Activated T-helper 1 cell treated with Interleukin-2 at 50 U/mL for 16 hours (primary cell): ENCODE measurements at places on chromosomes 11 and 22.

DNA sequence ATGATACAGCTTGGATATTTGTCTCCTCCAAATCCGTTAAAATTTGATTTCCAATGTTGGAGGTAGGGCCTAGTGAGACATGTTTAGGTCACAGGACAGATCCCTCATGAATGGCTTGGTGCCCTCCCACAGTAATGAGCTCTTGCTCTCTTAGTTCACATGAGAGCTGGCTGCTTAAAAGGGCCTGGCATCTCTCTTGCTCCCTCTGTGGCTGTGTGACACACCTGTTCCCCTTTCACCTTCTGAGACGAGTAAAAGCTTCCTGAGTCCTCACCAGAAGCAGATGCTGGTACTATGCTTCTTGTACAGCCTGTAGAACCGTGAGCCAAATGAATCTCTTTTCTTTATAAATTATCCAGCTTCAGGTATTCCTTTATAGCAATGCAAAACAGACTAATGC is 3.5 kb downstream of the VPS37C start:
- DNase-seq, result no peak

GRCh38 chr11:19677381-19678080 is 35.1 kb upstream of the NAV2 start:
- DNase-seq, result no peak

DNA sequence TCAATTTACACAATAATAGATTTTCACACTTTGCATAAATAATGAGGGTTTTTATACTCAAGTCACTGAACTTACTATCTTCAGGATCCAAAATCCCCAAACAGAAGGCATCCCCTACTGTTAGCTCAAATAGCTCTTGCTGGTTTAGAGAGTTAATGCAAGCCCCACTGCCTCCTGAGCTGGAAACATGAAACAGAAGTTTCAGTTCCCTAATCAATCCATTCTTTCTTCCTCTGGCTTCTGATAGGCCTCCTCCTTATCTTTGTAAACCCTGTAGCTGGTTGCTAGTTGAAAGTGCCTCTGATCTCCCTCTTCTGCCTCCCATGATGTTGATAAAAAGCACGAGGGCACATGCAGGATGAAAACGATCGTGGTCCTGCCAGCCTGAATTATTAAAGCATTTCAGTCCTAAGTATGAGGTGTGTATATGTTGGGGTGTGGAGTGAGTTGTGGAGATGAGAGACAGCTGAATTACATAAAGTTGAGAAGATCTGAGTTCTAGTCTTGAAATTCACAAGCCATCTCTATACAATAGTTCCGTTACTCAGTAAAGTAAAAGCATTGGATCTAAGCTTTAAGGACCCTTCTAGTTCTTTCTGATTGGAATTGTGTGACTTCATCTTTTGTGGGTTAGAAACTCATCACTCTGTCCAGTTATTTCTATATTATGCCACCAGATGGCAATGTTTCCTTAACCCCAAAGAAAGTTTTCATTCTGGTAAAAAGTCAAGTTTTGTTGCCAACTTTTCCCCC is 35.0 kb upstream of the EHF start:
- DNase-seq, result no peak

DNA sequence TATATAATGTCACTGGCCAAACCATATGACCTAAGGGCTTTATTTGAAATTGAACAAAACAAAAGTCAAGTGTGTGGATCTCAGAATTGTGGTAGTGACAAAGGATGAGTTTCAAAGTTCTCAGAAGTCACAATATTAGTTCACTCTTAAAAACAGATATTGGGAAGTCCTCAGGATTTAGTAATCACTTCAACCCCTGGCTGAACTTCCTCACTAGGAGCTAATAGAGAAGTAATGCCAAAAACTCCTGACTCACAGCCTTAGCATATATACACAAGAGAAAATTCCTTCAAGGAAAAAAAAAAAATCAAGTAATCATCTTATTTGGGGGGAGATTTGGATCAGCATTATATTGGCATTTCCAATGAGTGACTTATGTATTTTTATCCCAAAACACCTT is 75.6 kb upstream of the APOA1 start:
- no peak for DNase-seq

DNA sequence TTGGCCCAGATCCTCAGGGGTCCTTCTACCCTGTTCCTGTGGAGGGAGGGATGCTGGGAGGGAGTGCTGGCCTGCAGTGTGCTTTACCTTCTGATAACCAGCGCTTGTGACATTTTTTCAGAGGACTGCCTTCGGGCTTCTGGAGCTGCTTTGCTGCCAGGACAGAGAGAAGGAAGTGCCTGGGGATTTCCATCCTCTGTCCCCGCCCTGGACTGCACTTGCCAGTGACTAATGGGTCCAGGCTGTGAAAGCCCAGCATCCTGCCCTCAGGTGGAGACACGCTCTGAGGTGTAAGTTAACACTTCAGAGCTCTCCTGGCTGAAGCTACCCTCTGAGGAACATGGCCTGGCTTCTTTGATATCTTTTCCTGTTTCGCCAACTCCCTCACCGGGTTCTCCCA is 158.7 kb upstream of the SYT13 start:
- no peak for DNase-seq

- no peak for DNase-seq
Observed at GRCh38 chr11:61498767-61499341, 9.7 kb upstream of the LRRC10B start.

- peak; percentile 80 for DNase-seq
Observed at GRCh38 chr11:45354976-45355705, 69.0 kb upstream of the SYT13 start.

- DNase-seq, result no peak
Observed at GRCh38 chr22:47439643-47440265, 677.3 kb downstream of the TBC1D22A start.

DNA sequence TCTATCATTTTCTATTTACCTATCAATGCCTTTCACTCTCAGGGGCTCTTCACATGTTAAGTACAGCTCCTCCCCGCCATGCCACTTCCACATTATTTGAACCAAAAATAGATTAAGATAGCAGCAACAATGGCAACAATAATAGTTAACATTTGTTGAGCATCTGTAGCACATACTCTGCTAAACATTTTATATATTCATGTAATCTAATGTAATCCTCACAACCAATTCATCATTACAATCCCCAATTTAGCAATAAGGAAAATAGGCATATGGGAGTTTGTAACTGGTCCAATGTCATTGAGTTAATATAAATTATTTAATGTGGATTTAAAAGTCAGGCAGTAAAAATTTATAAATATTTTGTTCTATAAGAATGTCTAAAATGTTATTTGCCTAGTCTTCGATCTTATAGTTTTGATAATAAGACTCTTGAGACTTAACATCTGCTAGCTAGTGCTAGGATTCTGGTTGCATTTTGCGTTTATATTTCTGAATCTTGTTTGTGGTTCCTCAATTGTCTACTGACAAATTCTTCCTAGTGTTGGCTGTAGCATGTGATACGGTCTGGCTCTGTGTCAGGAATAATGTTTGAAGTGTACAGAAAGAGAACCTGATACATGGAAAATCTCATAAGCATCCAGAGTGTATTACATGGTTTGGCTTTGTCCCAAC is 621.5 kb upstream of the LUZP2 start:
- DNase-seq, result no peak

GRCh38 chr22:38017272-38017920 is 33.0 kb upstream of the SOX10 start:
- DNase-seq, result no peak

DNA sequence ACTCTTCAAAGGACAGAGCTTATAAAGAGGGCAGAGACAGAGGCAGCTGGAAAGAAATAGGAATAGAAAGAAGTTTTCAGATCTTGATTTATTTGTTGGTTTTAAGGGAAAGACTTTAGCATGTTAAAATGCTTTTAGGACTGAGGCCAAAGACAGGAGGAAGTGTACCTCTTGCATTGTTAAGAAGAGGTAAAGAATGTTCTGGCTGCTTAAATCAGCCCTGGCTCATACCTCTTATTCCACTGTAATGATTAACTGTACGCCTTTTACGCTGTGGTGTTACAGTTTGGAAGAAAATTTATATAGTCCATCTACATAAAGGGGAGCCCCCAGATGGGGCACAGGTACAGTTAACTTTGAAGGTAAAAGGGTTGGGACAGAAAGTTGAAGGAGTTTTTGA is 10.1 kb upstream of the MPZL2 start:
- DNase-seq, result no peak

- DNase-seq, result no peak
Observed at GRCh38 chr11:33630936-33631748, 69.5 kb downstream of the C11orf91 start.

DNA sequence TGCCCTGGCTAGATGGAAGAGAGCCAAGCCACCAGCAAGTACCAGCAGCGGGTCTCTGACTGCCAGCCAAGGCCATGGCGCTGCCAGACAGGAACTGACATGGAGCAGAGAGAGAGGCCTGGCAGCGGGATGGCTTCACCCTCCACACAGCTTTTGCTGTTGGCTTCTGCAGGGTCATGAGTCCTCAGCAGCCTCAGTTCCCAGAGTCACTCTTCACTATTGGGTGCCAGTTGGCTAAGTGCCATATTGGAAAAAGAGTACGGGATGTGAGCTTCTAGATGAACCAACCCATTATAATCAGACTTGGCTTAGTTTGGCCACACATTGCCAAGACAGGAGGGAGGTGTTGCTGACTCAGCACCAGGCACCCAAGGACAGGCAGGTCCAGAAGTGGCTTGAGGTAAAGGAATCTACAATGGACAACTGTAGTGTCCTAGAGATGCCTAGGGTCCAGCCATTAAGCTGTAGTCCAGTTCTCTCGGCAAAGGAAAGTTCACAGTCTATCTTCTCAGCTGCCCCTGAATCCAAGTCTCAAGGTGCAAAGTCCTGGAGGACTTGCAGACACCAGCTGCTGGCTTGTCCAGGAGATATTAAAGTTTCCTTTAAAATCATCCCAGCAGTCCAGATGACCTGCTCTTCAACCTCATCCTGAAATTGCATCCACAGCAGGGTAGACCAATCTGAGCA is 40.7 kb upstream of the POU2AF1 start:
- no peak for DNase-seq

DNA sequence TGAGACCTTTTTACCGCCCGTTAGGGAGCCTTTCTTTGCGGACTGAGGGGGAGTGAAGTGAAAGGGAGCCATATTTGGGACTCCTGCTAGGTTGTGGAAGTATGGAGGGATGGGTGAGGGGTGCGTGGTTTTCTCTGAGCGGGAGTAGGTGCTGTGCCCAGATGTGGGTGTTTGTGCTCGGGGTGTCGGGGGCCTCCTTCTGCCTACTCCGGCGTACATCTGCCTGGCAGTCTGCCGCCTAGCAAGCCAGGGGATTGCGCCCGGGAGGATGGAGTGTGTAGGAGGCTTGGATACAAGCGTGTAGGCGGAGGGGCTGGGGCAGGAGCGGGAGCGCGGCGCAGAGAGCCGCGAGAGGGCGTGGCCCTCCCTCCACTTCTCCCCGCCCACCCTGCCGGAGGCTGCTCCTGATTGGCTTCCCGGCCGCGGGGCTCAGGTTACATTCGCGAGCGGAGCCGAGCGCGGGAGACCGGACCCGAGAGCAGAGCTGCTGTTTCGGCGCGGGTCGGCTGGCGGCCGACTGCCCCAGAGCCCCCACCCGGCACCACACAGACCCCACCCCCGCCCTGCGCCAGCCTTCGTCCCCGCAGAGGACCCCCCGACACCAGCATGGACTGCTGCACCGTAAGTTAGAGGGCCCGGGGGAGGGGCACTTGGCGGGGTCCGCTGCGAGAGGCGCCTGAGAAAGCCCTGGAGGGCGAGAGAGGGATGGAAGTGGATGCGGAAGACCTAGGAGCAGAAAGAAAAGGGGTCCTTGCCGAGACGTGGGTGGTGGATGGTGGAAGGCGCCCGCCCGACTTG is at the start of gene NRGN:
Gene NRGN (plus strand): TSS at position 464 of the 798 bp plus-strand sequence. CDS start 143 bp downstream, at position 607.
- peak; percentile 71 for DNase-seq

- peak; percentile 50 for DNase-seq
Observed at GRCh38 chr11:44621140-44621681, 55.7 kb downstream of the CD82 start.

GRCh38 chr11:695538-696248 is at the start of gene TMEM80:
TMEM80 (plus strand) TSS chr11:695816; CDS start chr11:695828, 12 bp downstream.
- peak; percentile 96 for DNase-seq

DNA sequence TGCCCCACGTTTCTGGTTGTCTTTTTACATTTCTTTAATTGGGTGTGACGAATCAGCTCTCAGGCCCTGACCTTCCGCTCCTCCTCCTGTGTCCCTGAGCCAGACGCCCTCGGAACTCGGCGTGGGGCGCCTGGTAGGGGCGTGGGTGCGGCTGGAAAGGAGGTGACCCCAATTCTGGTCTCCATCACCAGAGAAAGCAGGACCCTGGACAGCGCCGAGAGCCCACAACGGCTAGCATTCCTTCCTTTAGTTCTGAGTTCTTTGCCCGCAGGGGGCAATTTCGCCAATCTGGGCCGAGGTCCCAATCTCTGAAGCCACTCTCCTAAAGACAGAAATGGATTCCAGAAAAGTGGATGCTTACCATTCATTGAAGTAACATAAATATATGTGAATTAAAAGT is 11.7 kb upstream of the RBMXL2 start:
- no peak for DNase-seq

GRCh38 chr22:38868886-38869381 is 3.1 kb downstream of the CBX6 start:
- DNase-seq, result peak; percentile 71

- DNase-seq, result no peak
Observed at GRCh38 chr11:127711748-127712147, 711.2 kb upstream of the KIRREL3 start.

DNA sequence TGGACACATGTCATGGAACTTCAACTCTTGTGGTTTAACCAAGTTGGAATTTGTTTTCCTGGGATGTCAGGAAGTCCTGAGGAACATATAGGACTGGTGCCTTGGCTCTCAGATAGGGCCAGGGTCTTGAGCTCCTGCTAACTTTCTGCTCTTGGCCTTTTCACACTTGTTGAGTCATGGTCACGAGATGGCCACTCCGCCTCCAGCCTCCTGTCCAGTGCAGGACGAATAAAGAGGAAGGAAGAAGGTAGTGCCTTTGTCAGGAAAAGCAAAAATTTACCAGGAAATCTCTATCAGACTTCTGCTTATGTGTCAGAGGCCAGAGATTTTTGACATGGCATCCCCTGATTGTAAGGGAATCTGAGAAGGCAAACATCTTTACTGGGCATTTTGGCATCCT is 89.1 kb upstream of the ARHGAP20 start:
- no peak for DNase-seq

GRCh38 chr11:62853279-62853965 is 14.0 kb upstream of the WDR74 start:
- DNase-seq, result no peak

- no peak for DNase-seq
Observed at GRCh38 chr22:23394525-23395326, 185.4 kb downstream of the IGLL1 start.

GRCh38 chr11:64136765-64137441 is 29.0 kb downstream of the MACROD1 start:
- DNase-seq, result no peak

- no peak for DNase-seq
Observed at GRCh38 chr22:45549762-45550378, 47.2 kb downstream of the FBLN1 start.

DNA sequence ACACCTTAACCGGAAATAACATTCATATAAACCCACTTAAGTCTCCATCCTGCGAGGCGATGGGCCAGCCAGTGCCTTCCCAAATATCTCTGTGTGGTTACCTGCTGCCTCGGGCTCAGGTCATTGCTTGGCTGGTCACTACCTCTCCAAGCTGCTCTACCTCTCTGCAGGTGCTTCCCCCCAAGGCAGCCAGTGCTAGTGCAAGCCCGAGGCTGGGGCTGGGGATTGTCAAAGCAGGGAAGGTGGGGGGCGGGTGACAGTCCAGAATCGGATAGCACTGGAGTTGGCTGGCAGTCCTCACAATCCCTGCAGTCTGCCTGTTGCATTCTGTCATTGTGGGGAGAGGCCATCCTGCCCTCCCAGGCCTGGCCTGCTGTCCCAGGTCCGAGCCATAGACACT is 11.1 kb downstream of the MCHR1 start:
- no peak for DNase-seq

- DNase-seq, result no peak
Observed at GRCh38 chr11:12800871-12801270, 126.7 kb downstream of the TEAD1 start.
